ENCODE measurements at places on chromosomes 6 and 20.

DNA sequence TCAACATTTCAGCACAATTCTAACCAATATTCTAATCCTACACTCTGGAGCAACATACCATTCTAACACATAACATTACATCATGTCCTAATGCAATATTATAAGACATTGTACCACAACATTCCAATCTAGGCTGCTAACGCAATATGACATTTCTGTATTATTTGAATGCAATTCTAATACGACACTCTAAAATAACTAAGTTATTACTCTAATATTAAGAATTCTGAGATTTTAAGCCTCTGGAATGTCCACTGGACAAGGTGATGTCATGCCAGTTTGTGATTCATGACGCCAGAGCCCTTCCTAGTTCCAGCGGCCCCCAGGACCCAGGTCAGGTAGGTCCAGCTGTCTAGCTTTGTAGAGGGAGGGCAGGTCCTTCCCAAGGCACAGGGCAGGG, 69.7 kb upstream of the SIRPA start:
- no peak for DNase-seq

DNA sequence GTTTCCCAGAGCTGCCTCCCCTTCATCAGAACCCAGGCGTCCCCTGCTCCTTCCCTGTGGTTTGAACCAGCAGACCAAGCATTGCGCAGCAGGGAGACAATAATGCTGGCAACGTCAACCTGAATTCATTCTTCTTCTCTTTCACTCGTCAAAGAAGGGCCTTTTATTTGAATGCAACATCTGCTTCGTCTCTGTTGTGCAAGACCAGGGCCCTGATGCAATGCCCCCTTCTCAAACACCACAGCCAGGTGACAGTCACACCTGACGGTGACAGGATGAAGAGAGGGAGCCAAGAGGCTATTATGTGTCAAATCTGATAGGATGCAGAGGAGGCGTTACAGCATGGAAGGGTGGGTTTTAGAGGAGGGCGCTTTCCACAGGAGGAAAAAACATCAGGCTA, 8.0 kb downstream of the INSM1 start:
- no peak for DNase-seq

DNA sequence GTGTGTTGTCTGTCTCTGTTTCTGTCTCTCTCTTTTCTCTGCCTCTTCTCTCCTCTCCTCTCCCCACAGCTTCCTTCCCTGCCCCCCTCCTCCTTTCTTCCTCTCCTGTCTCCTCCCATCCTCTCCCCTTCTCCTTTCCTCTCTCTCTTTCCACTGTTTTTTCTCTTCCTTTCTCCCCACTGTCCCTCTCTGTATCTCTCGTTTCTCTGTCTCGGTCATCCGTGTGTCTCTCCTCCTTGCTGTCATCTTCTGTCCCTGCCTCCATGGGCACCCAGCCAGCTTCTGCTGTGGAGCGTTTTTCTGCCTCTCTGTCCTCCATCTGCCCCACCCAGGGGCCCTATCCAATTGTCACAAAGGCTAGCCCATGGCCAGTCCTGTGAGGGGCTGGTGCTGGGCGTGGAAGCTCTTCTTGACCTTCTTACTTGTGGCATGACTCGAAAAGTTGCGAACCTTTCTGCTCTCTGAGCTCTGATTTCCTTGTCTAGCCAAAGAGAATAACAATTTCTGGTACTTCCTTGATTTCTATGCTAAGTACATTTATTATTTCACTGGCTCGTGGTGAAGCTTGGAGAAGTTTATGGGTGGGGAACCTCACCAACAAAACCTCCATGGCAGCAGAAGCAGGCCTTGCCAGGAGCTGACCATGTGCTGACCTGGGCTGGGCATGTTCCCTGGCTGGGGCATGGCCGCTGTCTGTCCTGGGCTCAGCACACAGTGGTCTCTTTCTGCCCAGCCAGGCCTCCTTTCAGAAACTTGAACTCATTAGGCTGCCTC, 69.3 kb downstream of the CEBPB start:
- no peak for DNase-seq

DNA sequence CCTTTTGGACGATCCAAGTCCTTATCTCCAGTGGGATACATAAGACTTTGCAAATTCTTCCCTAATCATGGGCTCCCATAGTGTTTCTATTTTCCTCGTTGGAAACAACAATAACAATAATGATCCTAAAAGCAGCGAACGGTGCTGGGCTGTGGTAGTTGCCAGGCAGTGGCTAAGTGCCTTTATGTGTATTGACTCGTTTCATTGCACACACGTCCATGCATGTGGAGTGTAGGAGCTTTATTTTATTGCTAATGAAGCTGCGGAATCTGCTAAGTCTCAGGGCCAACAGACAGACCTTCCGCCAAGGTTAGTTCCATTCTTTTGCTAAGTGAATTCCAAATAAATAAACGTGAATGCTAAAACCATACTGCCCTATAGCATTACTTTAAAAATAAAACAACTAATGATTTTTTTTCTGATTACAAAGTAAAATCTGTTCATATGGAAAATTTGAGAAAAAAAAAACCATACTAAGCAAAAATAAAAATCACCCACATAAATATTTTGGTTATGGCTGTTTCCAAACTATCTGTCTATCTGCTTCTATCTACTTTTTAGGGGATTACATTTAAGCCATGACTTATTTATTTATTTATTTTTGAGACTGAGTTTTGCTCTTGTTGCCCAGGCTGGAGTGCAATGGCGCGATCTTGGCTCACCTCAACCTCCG, 297.9 kb downstream of the BMP7 start:
- no peak for DNase-seq

- DNase-seq = no peak
Measured at GRCh38 chr6:68640491-68640835, 5.4 kb downstream of the ADGRB3 start.

DNA sequence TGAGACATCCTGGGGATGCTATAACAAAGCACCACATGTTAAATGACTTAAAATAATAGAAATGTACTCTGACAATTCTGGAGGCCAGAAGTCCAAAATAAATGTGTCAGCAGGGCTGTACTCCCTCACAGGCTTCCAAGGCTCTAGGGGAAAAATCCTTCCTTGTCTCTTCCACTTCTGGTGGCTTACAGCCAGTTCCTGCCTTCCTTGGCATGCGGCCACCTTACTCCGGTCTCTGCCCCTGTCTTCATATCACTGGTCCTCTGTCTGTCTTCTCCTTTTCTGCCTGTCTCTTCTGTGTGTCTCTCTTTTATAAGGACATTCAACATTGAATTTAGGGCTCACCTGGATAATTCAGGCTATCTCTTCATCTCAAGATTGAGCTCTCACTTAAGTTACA, 155.3 kb upstream of the SYNCRIP start:
- no peak for DNase-seq

DNA sequence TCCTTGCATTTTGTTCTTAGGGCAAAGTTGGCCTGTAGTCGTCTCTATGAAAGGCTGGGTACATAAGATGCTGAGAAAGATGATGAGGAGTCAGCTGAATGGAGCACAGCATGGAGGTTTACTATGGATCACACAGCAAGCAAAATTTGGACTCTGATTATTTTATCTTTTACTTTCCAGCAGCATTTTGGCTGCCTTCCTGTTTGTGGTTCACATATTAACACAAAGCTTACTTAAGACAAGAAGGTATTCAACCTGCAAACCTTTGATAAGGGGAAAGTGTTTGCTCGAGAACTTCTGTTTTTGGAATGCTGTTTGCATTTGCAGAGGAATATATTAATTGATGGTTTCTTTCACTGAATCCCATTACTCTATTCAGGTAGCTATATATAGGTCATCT, 103.1 kb upstream of the ENPP5 start:
- no peak for DNase-seq

GRCh38 chr6:122033564-122034181, 365.8 kb upstream of the HSF2 start:
- no peak for DNase-seq

DNA sequence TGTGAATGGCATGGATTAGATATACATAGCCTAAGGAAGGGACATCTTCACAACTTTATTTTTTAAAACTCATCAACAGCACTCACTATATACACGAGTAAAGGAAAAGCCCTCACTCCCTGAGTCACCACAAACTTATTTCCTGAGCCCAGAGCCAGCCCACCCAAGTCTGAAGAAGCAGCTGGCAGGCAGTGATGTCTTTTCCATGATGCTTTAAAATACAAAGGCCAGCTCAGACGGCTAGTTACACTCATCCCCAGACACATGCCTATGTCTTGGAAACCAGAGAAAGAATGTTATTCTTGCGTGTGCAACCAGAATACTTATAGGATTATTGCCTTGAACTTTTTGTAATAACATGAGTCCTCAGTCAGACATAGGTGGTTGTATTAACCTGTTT, 114.4 kb downstream of the ADGRG6 start:
- DNase-seq = no peak

DNA sequence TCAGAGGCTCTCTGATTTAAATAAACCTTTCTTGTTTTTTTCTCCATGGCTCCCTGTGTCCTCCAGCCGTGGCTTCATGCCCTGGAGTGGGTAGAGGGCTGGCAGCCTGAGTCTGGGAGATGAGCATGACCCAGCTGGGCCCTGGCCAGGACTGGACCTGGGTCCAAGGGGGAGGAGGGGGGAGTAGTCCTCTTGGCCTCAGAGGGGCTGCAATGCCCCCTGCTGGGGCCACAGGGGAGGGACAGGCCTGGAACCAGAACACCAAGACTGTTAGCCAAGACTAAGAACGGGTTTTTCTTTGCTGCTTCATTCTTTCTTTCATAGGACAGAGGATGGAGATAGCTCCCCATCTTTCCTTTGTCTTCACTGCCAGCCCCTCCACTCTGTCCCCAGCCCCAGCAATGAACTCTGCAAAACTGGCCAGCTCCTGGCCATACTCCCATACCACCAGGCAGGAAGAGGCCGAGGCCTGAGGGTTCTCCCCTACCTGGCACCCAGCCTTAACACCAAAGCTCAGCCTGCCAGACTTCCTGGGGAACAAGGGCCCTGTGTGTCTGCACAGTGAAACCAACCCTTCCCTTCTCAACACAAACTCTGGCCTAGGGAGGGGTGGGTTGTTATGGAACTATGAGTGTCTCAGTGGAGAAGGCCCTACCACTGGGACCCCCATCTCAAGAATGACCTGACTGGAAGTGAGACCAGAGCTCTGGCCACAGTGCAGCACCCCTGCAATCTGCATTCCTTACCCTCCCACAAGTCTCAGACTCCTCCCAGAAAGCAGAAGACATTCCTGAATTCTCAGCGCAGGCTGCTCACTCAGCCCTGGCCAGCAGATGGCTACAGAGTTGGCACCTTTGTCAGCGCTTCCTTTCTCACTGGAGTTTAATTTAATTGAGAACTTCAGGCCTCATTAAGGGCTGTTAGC, 11.0 kb downstream of the SLC29A1 start:
- DNase-seq = no peak

DNA sequence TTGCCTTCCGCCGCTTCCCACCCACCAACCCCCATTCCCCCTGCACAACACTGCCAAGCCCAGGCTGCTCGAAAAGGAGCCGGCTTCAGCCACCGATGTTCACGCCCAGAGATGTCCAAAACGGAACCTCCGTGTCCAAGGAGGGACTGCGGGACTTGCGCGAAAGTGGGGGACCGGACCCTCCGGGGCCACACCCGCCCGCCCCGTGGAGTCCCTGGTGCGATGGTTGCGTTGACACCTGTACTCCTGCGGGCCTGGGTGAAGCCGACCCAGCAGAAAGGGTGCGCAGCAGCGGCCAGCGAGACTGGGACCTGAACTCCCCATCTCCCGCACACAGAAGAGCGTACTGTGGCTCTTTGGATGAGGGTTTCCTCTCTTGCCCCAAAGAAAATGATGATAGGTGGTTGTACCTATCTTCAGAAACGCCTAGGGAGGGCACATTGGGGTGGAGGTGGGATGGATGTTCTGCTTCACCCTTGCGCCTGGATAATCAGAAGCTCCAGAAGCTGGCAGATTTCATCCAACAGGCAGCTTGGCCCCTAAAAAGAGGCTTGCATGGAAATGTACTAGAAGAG, 1.9 kb upstream of the VGLL2 start:
- no peak for DNase-seq

DNA sequence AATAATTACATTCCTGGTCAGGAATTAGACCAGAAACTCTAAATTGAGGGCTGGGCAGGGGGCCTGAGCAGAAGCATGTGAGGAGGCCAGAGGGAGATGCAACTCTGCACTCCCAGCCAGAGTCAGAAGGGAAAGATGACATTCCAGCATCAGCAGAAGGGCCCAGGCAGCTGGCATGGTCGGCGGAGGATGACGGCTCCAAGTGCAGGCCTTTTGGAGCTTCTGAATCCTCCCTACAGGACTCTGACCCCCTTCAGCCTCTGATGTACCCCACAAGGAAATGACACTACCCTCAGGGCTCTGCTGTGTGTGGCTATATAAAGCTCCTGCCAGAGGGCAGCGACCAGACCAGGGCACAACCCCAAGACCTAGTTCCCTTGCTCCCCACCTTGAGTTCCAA, 1.9 kb downstream of the LRFN2 start:
- no peak for DNase-seq

DNA sequence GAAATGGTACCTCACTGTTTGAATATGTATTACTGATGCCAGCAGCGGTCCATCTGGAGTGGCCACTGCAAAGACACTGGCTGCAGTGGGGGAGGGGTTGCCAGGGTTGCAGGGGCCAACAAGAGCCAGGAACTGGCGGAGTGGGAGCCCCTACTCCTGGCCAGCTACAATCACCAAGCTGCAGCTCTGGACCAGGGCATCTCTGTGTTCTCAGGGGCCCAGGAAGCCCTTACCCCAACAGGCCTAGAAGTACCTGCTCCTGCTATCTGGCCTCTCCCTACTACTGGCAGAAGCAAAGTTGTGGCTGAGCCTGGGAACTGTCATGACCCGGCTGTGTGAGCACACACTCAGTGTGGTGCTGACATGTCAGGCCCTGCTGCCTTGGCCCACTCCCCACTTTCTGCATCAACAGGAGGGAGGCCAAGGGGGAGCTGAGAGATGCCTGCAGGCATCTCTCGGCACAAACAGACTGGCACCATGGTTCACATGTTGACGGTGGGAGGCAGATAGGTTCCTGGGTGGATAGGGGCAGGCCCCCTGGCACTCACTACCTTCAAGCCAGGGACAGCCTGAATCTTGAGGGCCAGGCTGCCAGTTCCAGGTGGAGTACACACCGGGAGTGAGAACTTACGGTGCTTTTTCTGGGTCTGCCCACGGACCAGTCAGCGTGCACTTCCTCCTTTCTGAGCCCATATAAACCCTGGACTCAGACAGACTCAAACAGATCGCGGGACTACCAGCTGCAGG, 1188.0 kb downstream of the GRIK2 start:
- no peak for DNase-seq

DNA sequence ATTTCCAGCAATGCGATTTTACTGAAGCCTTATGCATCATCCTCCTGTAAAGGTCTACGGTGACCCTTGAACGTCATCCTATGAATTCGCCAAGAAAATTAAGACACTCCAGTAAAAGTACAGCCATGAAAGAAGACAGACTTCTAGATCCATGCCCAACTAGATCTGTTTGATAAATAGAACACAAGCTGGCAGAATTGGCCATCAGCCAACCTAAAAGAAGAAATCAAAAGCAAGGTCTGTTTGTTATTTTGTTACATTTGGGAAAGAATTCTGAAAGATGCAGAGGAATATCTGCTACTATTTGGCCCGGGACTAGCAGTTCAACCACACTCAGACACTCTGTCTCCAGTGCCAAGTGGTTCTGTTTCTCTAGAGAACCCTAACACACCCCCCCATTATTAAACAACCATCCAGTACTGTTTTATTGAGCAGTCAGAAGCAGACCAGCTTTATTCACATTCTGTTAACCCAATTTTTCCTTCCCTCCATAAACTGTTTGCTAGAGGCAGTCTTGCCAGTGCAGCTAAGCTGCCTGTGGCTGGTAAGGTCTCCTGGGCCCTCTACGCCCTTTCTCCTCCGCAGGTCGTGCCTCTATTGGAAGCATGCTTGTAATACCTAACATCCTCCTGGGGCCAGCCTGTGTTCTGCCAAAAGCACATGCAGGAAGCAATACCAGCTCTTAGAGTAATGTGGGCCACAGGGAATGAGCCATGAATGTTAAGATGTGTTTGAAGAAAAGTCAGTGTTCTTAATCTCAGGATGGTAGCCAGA, 30.7 kb downstream of the LY86 start:
- no peak for DNase-seq

Data from stimulated activated CD8-positive, alpha-beta memory T cell treated with anti-CD3 and anti-CD28 coated beads, Interleukin-4, amount 100 ng/mL, for 1 hour (primary cell).